ENCODE measurements at places on chromosomes 1 and 21. TPM values are rescaled to one million over a fixed set of nuclear protein-coding genes. Genes with fewer than 3 reads are reported as not detected.

The MEF2D gene
- polyA plus RNA-seq = 13.7 TPM

The EXO1 gene
- not detected for polyA plus RNA-seq

DNA sequence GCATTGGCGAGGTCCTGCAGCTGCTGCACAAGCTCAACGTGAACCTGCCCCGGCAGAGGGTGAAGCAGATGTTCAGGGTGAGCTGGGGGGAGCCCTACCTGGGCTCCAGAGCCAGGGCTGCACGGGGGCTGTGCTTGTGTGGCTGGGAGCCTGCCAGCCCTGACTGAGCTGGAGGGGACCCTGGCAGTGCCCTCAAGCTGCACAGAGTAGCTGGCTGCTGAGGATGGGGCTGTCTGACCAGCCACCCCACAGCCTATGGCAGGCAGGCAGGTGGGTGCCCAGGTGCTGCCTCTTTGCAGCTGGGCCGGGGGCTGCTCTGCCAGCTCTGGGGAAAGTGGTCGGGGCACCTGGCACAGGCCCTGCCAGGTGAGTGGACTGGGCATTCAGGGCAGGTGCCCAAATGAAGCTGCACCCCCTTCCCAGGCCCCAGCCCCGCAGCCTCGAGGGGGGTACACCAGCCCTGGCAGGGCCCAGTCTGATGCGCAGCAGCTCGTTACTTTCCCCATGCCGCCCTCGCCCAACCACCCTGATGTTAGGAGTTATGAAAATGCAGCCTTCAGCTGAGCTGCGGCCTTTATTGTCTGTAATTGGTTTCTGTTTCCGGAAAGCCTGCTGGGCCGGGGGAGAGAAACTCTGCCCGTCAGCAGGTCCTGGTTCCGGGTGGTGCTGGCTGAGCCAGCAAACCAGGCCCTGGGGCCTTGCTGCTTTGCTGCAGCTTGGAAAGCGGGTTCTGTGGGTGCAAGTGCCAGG lies 4.3 kb downstream of the PLCH2 start:
- DNase-seq = no peak
- no peak overlapping the region for H3K4me3 ChIP-seq
- H3K27me3 ChIP-seq = no peaks in the 10 kb centered on the region
- no peaks in the 10 kb centered on the region for H3K36me3 ChIP-seq
- no peak overlapping the region for H3K27ac ChIP-seq
- no peaks in the 10 kb centered on the region for H3K4me1 ChIP-seq

GRCh38 chr1:237608433-237608832 lies 282.3 kb downstream of the ZP4 start:
- H3K27me3 ChIP-seq = no peaks in the 10 kb centered on the region
- no peak for DNase-seq
- no peaks in the 10 kb centered on the region for H3K36me3 ChIP-seq
- H3K4me1 ChIP-seq = no peaks in the 10 kb centered on the region

DNA sequence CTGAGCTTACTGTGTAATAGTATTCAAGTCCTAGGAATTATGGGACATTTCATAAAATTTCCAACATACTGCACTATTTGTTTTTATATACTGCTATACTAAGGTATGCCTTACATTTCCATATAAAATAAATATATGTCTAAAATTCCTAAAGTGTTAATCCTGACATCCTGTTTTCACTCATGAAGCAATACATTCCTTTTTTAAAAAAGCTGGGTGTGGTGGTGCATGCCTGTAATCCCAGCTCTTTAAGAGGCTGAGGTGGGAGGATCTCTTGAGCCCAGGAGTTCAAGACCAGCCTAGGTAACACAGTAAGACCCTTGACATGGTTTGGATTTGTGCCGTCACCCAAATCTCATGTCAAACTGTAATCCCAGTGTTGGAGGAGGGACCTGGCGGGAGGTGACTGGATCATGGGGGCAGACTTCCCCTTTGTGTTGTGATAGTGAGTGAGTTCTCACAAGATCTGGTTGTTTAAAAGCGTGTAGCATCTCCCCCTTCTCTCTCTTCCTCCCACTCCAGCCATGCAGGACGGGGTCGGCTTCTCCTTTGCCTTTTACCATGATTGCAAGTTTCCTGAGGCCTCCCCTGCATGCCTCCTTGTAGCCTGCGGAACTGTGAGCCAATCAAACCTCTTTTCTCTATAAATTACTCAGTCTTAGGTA lies 5.8 kb downstream of the CDC42BPA start:
- DNase-seq = no peak
- H3K27me3 ChIP-seq = no peaks in the 10 kb centered on the region
- H3K4me3 ChIP-seq = no peak overlapping the region

GRCh38 chr1:108000184-108000583 lies 35.2 kb upstream of the VAV3 start:
- no peak for DNase-seq
- no peaks in the 10 kb centered on the region for H3K27me3 ChIP-seq
- no peak overlapping the region for H3K27ac ChIP-seq
- H3K4me3 ChIP-seq = no peak overlapping the region

GRCh38 chr1:165635329-165635728 lies 4.3 kb downstream of the MGST3 start:
- no peak overlapping the region for H3K27ac ChIP-seq
- no peaks in the 10 kb centered on the region for H3K27me3 ChIP-seq
- H3K36me3 ChIP-seq = no peaks in the 10 kb centered on the region
- DNase-seq = no peak
- H3K4me3 ChIP-seq = no peak overlapping the region

- no peak overlapping the region for H3K4me3 ChIP-seq
- H3K4me1 ChIP-seq = no peaks in the 10 kb centered on the region
- H3K27ac ChIP-seq = no peak overlapping the region
- no peaks in the 10 kb centered on the region for H3K27me3 ChIP-seq
- DNase-seq = no peak
- peaks cover 13% of the 10 kb centered on the region for H3K36me3 ChIP-seq
Measured at GRCh38 chr1:21861602-21862429, 49.8 kb downstream of the LDLRAD2 start.

- H3K36me3 ChIP-seq = no peaks in the 10 kb centered on the region
- no peak overlapping the region for H3K27ac ChIP-seq
- H3K4me1 ChIP-seq = no peaks in the 10 kb centered on the region
- no peak overlapping the region for H3K4me3 ChIP-seq
- no peak for DNase-seq
- no peaks in the 10 kb centered on the region for H3K27me3 ChIP-seq
Measured at GRCh38 chr1:7268983-7269382, 483.7 kb downstream of the CAMTA1 start.

Data from kidney (tissue), 22 donors.